ENCODE measurements at places on chromosomes 1 and 21.

GRCh38 chr21:33682992-33683627, 40.8 kb downstream of the ITSN1 start:
- DNase-seq: peak; percentile 17

DNA sequence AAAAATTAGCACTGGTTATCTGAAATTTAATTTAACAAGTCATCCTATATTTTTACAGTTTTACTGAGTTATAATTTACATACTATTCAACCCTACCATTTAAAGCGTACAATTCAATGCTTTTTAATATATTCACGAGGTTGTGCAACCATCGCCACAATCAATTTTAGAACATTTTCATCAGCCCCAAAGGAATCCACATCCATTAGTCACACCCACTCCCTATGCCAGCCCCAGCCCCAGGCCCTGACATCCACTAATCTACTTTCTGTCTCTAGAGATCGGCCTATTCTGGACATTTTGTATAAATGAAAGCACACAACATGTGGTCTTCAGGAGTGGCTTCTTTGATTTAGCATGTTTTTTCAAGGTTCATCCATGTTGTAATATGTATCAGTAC, 134.7 kb downstream of the PSMG1 start:
- peak; percentile 48 for DNase-seq

DNA sequence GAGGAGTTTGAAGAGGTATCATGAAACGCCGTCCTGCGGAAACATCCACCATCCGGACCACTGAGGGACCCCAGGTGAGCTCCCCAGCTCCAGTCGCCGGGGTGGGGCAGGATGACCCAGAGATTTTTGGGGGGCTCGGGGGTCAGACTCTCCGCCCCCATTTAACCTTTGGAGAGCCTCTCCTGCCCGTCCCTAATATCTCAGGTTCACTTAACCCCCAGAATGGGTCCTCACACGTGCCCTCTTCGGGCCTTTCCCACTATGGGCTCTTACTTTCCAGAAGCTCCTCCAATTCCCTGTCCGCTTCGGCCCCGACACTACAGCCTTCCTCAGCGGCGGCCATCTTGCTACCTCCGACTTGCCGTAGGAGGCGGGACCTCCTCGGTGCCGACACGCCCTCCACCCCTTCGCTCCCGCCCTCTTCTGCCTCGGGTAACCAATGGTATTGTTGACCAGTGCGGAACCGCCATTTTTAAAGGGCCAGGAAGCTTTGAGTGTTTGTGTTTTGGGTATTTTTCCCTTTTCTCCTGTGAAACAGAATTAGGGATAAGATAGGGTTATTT, at the start of gene PEX19:
Gene PEX19 (minus strand): TSS at position 352 of the 563 bp plus-strand sequence. CDS start 9 bp downstream, at position 343.
- peak; percentile 89 for DNase-seq

DNA sequence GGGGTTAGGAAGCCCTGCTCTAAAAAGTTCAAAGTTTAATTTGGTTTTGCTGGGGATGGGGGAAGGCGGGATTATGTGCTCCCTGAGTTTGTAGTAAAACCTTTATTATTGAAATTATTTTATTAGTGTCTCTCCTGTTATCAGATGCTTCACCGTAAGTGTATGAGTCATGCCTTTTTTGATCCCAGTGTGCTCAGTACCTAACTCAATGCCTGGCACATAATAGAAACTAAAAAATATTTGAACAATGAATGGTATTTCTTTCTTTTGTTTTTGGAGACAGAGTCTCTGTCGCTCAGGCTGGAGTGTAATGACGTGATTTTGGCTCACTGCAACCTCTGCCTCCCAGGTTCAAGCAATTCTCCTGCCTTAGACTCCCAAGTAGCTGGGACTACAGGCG, 6.4 kb downstream of the SNRPE start:
- no peak for DNase-seq

GRCh38 chr1:57341721-57342120, 82.1 kb downstream of the DAB1 start:
- DNase-seq: no peak

All from T1000 (cell line).